Keratinocyte (primary cell): ENCODE measurements at places on chromosomes 7 and 10.
A peak's percentile ranks its signal among the peaks of the same experiment; 100 is the strongest.

GRCh38 chr10:49567810-49568209 lies 28.9 kb upstream of the ERCC6 start:
- DNase-seq: no peak

DNA sequence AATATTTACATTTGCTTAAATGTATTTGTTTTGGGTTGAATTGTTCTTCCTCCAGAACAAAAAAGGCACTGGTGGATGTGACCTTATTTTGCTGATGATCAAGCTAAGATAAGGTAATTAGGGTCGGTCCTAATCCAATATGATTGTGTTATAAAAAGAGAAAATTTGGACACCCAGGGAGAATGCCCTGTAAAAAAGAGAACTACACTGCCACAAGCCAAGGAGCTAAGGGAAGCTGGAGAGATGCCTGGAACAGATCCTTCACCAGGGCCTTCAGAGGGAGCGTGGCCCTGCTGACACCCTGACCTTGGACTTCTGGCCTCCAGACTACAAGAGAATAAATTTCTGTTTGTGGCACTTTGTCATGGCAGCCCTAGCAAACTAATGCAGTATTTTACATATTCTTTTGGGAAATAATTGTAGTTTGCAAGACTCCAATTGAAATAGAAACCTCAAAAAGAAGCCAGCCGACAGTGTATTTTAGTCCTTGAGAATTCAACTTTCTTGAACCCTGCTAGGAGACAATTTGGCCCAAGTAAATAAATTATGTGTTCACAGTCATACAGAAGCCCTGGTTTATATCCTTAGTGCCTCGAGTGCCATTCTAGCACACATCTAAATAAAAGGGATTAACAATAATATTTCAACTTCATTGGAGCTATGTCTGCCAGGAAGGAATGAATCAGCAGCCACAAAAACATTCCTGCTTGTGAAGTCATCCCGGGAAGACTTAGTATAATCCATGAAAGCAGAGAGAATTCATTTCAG lies 164.6 kb downstream of the PKD1L1 start:
- peak; percentile 70 for DNase-seq

GRCh38 chr7:27091941-27092818 lies 3.6 kb downstream of the HOXA1 start:
- no peak for DNase-seq

DNA sequence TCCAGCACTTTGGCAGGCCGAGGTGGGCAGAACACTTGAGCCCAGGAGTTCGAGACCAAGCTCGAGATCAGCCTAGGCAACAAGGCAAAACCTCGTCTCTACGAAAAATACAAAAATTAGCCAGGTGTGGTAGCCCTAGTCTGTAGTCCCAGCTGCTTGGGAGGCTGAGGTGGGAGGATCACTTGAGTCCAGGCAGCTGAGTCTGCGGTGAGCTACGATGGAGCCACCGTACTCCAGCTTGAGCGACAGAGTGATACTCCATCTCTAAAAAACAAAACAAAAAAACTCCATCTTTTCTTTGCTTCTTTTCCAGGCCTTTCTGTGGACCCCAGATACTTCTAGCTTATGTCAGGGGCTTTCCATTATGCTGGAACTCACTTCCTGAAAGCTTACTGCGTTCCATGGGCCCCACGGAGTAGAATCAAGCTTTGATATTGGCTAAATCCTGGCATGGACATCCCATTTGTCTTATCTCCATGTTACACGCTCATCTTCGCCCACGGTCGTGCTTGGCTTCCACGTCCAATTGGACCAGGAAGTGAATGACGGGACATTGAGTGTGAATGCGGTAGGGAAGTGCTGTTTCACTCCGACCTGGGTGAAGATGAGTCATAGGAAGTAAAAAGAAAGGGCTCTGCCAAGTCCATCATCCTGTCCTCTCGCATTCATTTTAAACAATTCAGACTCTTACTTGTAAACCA lies 45.7 kb downstream of the FAM171A1 start:
- peak; percentile 13 for DNase-seq

DNA sequence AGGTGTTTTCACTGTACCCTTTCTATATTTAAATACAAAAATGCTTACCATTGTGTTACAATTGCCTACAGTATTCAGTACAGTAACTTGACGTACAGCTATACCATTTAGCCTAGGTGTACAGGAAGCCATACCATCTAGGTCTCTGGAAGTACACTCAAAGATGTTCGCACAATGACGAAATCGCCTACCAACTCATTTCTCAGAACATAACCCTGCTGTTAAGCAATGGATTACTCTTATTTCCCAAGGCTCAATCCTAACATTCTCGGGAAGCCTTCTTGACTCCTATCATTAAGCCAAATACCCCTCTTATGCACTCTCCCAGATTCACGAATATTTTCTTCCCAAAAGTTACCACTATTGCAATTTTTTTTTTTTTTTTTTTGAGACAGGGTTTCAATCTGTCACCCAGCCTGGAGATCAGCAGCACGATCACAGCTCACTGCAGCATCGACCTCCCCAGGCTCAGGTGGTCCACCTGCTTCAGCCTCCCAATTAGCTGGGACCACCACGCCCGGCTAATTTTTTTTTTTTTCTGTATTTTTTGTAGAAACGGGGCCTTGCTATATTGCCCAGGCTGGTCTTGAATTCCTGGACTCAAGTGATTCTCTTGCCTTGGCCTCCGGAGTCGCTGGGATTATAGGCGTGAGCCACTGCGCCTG lies 1.5 kb downstream of the CWF19L1 start:
- no peak for DNase-seq

- no peak for DNase-seq
Observed at GRCh38 chr7:64888901-64889685, 14.0 kb upstream of the ZNF273 start.

DNA sequence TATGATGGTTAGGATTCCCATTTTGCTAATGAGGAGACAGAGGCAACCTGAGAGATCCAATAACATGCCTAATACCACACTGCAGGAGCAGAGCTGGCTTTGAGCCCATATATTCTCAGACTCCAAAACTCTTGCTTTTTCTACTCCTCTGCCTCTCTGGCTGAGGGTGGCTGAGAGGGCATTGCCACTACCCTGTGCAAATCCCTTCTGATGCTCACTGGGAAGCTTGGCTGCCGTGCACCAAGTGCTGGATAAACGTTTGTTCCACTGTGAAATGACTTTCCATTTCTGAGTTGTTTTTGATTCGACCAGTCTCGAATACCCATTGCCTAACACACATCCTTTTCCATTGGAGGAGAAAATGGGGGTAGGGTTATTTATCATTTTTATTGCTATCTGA lies 123.1 kb upstream of the SORCS3 start:
- DNase-seq: no peak

GRCh38 chr7:134627109-134627774 lies 19.4 kb upstream of the BPGM start:
- no peak for DNase-seq

GRCh38 chr10:103717341-103718246 lies 137.8 kb downstream of the SH3PXD2A start:
- no peak for DNase-seq

DNA sequence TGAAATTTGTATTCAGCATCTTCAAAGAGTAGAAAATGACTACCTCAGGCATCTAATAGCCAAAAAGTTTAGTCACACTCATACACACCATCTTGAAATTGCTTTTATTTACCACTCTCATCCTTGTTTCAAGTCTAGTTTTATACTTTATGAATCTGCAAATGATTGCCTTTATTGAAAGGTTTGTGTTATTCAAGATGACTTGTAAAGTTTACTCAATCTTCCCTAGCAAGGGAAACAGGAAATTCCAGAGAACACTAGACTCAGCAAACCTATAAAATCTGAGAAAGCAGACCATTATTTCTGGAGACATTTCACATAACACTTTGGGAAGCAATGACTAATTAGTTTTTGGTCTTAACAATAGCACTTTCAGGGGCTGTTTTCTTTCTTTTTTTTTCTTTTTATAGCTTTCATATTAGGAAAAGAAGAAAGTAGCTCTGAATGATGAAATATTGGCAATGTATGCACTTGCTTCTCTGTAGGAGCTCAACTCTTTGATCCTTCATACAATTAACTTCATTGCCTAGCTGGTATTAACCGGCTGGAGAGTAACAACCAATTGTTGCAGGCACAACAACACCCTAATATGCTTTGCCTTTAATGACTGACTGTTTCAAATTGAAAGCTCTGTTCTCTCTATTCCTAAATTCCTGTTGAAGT lies 68.9 kb upstream of the HDAC9 start:
- no peak for DNase-seq

- DNase-seq: no peak
Observed at GRCh38 chr10:118763202-118763988, 8.6 kb upstream of the CACUL1 start.

DNA sequence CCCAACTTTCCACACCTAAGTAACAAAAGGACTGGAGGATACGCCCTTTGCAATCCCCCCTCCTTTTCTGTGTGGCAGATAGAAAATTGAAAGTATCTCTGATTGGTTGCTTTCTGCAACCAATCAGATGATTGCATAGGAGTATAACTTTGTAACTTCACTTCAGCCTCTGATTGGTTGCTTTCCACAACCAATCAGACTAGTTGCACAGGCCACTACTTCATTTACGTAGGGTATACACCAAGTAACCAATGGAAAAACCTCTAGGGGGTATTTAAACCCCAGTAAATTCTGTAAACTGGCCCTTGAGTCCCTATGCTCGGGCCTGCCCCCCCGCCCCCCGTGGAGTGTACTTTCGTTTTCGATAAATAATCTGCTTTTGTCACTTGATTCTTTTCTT lies 1080.4 kb downstream of the CNTNAP2 start:
- no peak for DNase-seq

GRCh38 chr7:124113045-124113444 lies 80.2 kb upstream of the TMEM229A start:
- DNase-seq: no peak

DNA sequence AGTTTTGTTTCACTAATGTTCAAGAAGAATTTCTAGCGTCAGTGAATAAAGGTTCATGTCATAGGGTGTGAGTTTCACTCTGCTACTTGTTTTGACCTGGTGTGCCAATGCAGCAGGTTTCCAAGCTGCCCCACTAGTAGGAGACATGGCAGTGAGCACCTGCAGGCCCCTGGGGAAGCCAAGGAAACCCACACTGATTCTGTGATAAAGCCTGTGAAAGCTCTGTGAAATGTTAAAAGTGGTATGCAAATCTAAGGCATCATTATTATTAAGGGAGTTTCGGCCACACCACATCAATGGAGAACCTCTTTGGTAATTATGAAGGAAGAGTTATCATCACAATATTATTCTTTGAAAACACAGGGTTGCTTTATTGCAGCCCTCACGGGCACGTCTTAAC lies 46.4 kb downstream of the ABCB5 start:
- DNase-seq: no peak

DNA sequence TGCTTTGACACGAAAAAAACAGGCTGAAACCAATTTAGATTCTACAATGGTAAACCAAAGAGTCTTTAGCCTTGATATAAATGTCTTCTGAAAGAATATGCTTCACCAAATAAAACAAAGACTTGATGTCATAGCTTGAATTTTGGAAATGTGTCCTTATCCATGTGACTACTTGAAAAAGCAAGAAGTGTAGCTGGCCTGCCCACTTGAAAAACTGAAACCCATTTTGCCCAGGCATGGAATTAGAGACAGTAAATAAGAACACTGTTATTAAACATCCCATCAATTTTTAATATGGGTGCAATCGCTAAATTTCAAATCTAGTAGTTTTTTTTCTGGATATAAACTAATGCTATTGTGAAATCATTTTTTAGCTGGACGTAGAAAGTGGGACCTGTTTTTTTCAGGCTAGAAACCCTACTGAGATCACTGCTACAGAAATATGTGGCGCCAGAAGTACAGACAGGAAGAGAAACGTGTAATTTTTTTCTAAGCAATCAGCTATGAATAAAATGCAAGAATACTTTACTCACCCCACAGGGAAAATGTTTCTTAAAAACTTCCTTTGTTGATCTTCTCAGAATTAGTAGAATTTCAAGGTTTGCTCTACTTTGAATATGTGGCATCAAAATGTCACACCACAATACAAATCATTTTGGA lies 56.7 kb downstream of the PIP4K2A start:
- no peak for DNase-seq

DNA sequence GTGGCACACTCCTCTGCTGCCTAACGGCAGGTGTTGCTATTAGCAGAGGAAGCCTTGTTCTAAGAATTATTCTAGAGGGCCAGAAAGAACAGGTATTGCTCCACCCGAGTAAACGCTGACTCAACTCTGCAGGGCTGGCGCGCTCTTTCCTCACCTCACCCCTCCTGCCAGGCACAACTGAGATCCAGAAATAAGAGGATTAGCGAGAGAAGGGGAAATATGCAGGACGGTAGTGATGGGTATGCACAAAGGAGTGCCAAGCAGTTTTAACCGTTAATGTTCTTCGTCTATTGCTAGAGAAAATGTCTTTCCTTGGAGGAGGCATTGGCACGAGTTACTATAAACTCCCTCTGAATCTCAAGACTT lies 369 bp upstream of the SCIN start:
- DNase-seq: no peak

DNA sequence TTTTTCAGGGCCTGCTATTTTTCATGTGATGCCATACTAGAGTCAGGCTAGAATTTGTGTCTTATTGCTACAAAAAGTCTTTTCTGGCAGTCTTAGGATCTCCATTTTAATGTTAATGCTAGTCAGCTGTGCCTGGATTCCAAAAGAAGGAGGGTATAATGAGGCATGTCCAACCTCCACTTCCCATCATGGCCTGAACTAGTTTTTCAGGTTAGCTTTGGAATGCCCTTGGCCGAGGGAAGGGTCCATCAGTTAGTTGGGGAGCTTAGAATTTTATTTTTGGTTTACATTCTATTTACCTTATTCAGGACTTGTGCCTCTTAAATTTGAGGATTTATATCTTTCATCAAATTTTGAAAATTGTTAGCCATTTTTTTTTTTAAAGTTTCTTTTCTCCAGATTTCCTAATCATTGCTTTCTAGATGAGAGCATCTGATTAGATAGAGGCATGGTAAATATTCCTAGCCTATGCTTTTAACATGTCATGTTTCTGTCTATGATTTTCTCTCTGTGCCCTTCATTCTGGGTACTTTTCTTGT lies 6.5 kb upstream of the ZNF777 start:
- no peak for DNase-seq

DNA sequence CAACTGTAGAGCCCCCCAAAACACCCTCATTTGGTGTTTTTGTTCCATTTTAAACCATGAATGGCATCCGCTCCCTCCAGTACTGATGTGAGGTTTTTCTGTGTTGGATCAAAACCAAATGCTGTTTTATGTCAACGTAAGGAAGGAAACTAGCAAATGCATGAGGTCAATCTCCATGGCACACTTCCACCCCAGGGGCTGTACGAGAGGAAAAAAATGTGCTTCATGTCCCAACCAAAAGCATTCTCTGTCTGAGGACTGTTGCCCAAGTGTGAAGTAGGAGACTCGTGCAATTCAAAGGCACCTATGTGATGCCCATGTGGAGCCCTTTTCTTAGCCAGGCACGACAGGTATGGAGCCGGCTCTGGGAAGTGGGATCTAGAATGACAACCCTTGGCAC lies 180.3 kb upstream of the MKI67 start:
- no peak for DNase-seq
